ENCODE measurements at places on chromosomes 5 and 9. TPM values are rescaled to one million over a fixed set of nuclear protein-coding genes. Genes with fewer than 3 reads are reported as not detected.

The RALGDS gene
- 15.4 TPM for total RNA-seq

- no peak for DNase-seq
These were observed 478 bp downstream of the TEX10 start for GRCh38 chr9:100352201-100352726.

GRCh38 chr5:111061618-111062017, 9.9 kb upstream of the TSLP start:
- DNase-seq: no peak

DNA sequence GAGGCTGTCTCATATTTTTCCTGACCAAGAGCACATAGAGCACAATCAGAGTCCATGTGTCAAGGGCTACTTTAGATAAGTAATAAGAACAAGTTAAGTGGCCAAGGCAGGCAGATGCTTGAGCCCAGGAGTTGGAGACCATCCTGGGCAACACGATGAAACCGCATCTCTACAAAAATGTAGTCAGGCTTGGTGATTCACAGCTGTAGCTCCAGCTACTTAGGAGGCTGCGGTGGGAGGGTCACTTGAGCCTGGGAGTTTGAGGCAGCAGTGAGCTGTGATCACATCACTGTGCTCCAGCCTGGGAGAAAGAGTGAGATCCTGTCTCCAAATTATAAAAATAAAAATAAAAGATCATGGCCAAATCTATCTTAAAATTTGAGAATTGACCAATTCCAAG, 767.9 kb upstream of the CTNND2 start:
- DNase-seq: no peak

- no peak for DNase-seq
These were observed 797 bp upstream of the FBXO38 start for GRCh38 chr5:148382961-148383360.

- no peak for DNase-seq
These were observed 12.7 kb downstream of the PRRC1 start for GRCh38 chr5:127529904-127530682.

The WNK2 gene
- total RNA-seq: not detected

GRCh38 chr9:93003552-93004407, 54.7 kb upstream of the SUSD3 start:
- DNase-seq: peak; percentile 25

- DNase-seq: no peak
These were observed 242.2 kb downstream of the FAM114A2 start for GRCh38 chr5:153796527-153796926.

- no peak for DNase-seq
These were observed 1.4 kb downstream of the ETF1 start for GRCh38 chr5:138541511-138542179.

The CCDC107 gene
- total RNA-seq: 28.5 TPM

The ENG gene
- total RNA-seq: 228 TPM

- peak; percentile 68 for DNase-seq
These were observed 197.6 kb upstream of the RASA1 start for GRCh38 chr5:87069974-87070608.

The GSN gene
- 407 TPM for total RNA-seq

The CCDC192 gene
- not detected for total RNA-seq

The FBXO10 gene
- total RNA-seq: 6.5 TPM

DNA sequence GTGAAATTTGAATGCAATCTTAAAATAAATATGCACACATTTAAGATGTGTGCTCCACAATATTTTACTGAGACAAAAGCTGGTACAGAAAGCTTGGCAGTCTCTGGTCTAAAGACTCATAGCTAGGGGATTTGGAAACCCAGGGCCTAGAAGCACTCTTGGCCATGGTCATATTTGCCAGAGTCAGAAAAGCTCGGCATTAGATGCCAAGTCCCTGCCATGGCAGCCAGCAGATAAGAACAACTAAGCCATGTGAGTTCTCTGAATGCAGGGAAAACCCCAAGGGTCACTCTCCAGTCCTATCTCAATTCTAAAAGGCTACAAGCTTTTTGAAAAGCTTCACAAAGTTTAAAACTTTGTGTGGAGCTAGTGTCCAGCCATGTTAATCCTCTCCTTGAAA, 119.5 kb downstream of the FAM114A2 start:
- DNase-seq: no peak

GRCh38 chr9:31124389-31124788, 1260.1 kb upstream of the ACO1 start:
- DNase-seq: no peak

The PRR7 gene
- total RNA-seq: 16.8 TPM

The ZNF300 gene
- 3.6 TPM for total RNA-seq

- peak; percentile 49 for DNase-seq
These were observed 2.4 kb downstream of the TLR4 start for GRCh38 chr9:117706421-117707116.

The FRMPD1 gene
- not detected for total RNA-seq

GRCh38 chr5:98840946-98841345, 67.5 kb downstream of the RGMB start:
- DNase-seq: no peak

GRCh38 chr5:169762338-169763095, 125.4 kb downstream of the DOCK2 start:
- peak; percentile 60 for DNase-seq

GRCh38 chr5:156528673-156529072, 201.7 kb downstream of the SGCD start:
- no peak for DNase-seq

DNA sequence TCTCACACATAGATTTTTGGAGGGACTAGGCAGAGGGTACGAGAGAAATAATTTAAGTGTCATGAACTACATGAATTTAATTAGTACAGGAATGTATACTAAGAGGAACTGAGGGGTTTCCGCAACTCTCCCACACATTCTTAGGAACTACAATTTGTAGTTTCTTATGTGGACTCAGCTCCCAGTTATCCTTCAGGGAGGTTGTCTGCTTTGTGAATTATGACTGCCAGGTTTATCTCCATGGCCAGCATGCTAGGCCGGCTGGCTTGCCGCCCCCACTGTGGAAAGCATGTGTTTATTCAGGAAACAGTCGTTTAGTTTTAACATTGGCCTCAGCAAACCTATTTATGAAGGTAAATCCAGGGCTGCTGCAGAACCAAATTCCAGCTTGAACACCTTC, 415.0 kb downstream of the KCTD16 start:
- no peak for DNase-seq

The CCL21 gene
- not detected for total RNA-seq

DNA sequence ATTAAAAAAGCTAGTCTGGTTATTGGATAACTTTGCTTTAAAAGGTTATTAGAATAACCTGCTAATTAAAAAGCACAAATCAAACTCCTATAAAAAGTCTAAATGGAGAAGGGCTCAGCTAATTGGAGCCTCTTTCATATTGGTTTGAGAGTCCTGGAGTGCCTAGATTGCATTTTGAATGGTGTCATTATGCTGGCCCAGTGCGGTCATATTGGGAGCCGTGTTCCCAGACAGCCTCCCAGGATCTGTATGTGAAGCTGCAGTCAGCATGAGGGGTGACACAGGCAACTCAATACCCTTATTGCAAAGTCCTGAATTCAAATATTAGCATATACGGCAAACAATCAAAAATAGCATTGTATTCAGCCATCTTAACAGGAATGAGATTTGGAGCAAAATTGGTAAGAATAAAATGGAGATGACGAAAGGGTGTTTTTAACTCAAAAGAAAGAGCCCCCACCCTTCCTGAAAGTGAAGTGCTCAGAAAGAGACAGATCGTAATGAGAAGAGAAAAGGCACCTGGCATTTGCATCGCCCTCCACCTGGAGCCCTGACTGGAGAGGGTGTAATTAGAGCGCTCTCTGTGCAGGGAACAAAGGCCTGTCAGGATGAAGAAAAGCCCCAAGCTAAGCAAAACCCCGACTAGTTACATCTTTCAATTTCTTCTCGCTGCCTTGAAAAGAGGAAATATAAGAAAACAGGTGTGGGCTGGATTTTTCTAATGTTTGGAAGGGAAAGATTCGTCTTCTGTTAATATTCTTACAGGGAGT, 621.0 kb upstream of the ADAMTS16 start:
- no peak for DNase-seq

DNA sequence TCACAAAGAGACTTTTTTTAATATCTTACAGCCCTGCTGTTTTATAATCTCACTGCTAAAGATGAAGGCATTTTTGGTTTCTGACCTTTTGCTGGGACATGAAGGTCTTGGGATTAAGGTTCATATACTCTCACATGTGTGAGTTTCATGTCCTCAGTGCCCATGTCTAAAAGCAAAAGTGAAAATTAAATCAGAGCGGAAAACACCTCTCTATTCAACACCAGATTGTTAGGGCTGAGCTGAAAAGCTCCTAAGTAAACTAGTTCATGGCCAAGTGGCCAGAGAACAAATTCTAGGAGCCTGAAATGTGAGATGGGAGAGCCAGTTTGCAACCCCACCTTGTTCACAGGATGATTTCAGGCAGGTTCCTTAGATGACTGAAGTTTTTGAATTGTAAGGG, 110.9 kb downstream of the GRIA1 start:
- DNase-seq: no peak

DNA sequence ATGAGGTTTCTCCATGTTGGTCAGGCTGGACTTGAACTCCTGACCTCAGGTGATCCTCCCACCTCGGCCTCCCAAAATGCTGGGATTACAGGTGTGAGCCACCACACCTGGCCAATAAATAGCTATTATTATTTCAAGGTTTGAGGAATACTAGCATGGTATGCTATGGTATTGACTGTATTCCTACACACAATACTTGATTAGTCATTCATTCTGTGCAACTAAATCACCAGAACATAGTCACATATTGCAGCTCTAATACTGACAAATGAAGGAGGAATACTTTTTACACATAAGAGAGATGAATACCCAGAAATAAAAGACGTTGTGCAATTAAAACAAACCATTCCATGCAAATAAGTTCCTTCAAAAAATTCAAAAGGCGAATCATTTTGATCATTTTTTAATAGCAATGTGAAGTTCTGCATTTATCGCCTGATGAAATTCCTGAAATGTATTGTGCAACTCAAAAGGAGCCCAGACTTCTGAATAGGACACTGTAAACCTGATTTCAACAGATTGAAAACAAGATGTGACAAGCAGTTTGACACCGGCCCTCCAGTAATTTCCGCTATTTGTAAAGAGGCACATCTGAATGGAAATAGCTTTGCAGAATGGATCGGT, 687.4 kb upstream of the SEMA6A start:
- DNase-seq: no peak

DNA sequence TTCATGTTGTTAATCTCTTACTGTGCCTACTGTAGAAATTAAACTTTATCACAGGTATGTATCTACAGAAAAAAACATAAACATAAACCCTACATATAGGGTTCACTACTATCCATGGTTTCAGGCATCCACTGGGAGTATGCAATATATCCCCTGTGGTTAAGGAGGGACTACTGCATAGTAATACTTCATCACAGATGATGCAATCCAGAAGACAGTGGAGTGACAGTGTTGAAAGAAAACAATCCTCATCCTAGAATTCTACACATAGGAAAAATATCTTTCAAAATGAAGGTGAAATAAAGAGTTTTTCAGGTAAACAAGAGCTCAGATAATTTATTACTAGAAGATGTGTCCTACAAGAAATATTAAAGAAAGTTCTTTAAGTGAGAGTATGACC, 105.9 kb downstream of the HOMER1 start:
- DNase-seq: no peak

DNA sequence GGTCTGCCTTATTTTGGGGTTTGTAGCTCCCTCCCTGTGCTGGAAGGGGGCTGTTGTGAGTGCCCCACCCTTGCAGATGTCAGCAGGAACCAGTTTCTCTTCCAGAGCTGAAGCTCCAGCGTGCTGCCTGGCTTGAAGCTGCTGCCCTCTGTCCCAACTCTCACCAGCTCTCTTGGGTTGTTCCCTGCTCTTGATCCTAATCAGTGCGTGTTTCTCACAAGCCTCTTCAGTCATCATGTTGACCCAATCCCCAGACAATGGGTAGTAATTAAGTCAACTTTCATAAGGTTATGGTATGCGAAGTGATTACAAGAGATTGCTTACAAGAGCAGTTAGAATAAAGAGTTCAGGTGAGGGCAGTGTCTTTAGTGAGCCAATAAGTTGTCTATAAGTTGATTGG, 57.0 kb downstream of the PDE8B start:
- DNase-seq: no peak

The C9orf50 gene
- not detected for total RNA-seq

DNA sequence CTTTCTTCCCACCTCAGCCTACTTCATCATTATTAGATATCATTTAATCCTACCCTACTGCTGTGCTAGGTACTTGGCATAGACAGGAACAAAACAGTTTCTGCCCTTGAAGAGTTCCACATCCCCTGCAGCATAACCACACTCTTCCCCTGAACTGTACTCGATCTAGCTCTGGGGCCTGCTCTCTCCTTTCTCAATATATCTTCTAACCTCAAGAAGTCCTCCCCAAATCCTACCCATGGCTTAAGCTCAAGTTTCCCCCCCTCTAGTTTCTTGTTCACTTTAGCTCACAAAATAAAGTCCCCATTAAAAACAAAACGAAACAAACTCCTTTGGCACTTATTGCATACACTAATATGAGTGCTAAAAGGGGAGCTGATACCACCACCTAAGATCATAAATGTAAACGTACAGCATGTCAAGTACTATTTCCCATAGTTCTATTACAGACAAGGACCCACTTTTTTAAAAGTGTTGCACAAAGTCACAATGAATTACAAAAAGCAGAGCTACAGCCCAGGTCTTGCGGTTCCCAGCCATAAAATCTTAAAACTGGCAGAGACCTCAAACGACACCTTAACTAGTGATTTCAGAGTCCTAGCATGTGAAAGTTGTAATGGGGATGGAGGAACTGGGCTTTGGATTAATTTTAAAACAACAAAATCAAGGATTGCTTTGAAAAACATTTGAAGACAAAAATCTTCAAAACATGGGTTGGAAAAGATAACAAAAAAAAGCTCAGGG, 80.7 kb downstream of the PTPDC1 start:
- DNase-seq: no peak

GRCh38 chr5:174717826-174718455, 6.4 kb upstream of the MSX2 start:
- no peak for DNase-seq
